NCI-H1436 (cell line): ENCODE measurements at places on chromosomes 4 and X.

DNA sequence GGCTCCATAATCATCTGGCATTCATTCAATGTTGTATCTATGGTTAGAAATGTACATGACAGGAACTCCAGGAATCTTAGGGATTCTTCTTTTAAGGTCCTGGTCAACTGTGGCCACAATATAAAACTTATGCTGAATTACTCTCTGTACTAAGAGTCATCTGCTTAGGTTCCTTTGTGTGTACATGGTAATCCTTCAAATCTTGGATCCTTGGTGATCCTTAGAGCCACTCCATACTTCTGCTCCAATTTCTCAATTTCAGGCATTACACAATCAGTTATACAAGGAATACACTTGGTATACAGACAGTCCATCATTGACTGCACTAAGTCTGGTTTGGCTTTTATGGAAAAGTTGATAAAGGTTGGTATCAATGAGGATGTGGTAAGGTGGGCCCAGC lies 5.8 kb downstream of the SRD5A3 start:
- no peak for DNase-seq

- DNase-seq = no peak
These were observed 5.7 kb upstream of the NKX6-1 start for GRCh38 chr4:84504821-84505220.

DNA sequence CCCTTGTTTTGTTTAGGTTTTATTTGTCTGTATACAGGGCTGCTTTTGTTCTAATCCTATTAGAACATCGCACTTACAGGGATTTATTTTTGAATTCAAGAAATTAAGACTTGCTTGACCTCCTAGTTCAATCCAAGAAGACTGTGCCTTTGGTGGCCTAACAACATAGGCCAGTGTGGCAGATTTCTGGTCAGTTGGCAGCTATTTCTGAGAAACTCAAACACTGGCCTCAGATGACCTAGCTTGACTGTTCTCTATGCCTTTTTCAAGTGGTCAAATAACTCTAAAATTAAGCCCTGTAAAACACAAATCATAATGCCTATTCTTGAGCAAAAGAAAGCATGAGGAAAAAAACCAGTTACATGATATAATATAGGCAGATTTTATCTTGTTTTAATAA lies 89.3 kb upstream of the GPR34 start:
- DNase-seq = no peak

GRCh38 chrX:1535241-1536041 lies 1.5 kb downstream of the P2RY8 start:
- peak; percentile 21 for DNase-seq

- no peak for DNase-seq
These were observed 108.9 kb downstream of the DLG3 start for GRCh38 chrX:70553516-70553915.

GRCh38 chrX:65516756-65517155 lies 17.8 kb downstream of the LAS1L start:
- no peak for DNase-seq

DNA sequence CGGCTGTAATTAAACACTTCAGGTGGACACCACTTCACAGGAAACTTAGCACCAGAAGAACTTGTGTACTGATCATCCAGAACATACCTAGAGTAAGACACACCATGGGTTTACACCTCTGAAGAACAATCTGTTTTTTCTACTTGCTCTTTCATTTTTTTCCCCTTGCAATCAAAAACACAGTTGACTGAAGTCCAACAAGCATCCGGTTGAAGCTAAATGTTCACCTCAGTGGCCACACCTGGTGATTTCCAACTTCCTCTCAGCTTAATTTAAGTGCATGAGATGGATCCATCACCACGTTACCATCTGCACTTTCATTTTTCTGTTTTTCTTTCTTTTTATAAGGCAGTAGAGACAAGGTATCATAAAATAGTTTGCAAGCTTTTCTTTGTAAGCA lies 4.9 kb upstream of the TXK start:
- DNase-seq = no peak

DNA sequence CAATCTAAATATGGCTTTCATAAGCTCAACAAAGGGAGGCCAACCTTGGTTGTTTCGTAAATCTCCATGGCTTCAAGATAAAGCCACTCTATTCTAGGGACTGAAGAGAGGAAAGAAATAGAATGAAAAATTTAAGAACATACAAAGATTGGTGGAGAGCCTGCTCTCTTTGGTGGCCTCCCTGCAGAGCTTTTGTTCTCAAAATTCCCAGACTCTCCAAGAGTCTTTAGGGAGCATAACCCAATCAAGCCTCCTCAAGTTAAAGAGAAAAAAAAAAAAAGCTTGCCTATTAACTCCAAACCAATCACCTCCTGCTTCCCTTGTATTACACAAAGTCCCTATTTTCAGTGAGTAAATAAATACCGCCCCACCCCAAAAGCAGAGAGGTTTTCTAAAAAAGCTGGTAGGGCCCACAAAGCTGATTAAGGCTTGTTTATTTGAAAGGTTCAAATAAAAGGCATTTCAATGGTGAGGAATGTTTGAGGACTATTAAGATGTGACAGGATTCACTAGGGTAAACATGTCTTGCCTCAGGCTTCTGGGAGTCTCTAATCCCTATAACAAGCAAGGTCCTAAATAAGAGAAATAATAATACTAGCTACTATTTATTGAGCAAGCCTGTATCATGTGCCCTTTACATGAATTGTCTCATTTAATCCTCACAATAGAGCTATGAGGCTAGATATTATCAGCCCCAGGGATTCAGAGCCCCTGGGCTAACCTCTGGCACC lies 71.6 kb downstream of the GPC3 start:
- no peak for DNase-seq

GRCh38 chr4:5781691-5782090 lies 70.7 kb downstream of the EVC start:
- no peak for DNase-seq

GRCh38 chr4:121819216-121819965 lies 4.3 kb downstream of the CCNA2 start:
- DNase-seq = no peak
